Temporal lobe (tissue), 4 donors: ENCODE measurements at places on chromosomes 5 and 9. TPM values are rescaled to one million over a fixed set of nuclear protein-coding genes. Genes with fewer than 3 reads are reported as not detected.

The PGM5 gene
- total RNA-seq: 3.4 TPM

The DNAJC21 gene
- 16.0 TPM for total RNA-seq

The WNT8A gene
- under 0.01 TPM for total RNA-seq

The KLF9 gene
- 10.1 TPM for total RNA-seq

The ADRA1B gene
- total RNA-seq: 0.74 TPM

The EIF4E1B gene
- not detected for total RNA-seq

The FEM1C gene
- total RNA-seq: 50.9 TPM

The RNF183 gene
- total RNA-seq: not detected

The F12 gene
- total RNA-seq: 2.7 TPM

The OLFM1 gene
- total RNA-seq: 75.5 TPM
